ENCODE measurements at places on chromosomes 3 and 15.

GRCh38 chr15:67701669-67702068, 123.6 kb upstream of the SKOR1 start:
- DNase-seq: peak; percentile 3

DNA sequence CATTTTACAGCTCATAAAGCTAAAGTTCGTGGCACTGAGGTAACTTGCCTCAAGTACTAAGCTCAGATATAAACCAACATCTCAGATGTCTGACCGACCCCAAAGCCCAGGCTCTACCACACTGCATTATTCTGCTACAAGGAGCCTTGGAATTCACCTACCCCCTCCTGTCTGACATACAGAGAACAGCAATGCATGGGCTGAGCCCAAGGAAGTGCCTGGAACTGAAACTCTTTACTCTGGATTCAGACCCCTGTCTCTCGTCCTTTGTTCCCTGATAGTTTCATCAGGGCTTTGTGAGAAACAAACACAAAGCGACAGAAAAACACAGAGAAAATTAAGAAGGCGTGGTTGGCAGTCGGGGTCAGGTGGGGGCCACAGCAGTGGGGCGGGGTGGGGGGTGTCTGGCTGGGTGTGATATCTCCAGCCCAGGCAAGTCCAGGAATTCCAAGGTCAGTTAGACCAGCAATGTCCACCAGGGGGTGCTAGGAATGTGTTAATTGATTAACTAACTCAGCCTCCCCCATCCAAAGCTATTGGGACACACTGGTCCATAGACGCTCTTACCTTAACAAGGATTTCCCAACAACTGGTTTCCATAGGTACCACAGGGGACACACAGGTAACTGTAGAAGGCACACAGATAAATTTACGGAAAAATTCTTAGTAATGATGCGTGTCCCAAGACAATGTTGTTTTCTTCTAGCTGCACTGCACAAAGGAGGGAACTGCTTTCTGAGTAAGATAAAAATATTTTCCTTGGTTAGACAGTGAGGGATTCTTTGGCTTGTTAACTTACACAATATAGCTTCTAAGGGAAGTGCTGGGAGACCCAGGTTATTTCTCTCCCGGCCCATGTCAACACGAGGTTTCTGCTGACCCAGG, 18.8 kb upstream of the SSUH2 start:
- peak; percentile 23 for DNase-seq

DNA sequence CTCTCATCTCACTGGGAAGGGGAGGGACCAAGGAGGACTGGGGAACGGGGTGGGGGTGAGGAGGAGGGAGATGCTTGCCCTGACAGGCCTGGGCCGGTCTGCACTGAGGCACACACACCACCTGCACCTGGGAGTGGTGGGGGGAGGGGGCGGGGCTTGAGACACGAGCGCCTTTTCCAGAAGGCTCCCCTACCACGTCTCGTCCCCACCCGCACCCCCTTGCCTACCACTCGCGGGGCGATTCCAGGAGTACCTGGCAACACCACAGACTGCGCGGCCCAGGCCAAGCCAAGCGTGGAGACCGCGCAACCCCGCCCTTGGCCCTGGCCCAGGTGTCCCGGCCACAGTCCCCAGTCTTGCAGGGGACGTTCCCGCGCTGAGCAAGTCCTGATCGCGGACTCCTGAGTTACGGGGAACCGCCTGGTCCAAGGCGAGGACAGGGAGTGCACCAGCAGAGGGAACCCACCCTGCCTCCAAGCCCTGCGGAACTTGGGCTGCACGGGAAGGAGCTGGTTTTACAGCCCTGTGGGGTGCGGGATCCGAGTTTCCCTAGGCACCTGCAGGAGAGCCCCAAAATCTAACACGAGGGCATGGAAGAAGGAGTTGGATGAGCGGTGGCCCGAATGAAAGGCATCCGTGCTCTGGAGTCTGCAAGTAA, 68.1 kb upstream of the SH3GL3 start:
- DNase-seq: no peak

DNA sequence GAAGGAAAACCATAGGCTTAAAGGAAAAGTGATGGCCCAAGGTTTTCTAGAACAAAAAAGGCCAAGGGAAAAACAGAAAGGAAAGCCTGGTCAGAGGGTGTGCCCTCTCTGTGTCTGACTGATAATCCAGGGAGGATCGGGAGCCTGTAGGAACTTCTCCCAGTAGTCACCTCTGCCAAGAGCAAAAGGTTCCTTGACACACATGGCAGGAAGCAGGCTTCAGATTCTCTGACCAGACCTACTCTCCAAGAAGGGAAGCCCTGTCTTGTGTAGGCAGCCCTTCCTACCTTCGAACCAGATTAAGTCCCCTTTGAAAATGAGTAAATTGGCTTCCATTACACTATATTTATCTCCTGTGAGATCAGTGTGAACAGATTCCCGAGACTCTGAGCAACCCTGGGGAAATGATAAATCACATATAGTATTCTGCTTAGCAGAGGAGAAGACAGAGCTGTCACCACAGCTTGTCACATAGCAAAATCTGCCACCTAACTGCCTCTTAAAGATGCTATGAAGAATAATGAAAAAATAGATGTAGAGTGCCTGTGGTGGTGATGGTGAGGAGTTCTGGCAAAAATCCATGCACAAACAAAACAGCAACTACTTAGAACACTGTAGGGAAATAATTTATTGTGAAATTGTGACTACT, 38.8 kb downstream of the PARP14 start:
- no peak for DNase-seq

DNA sequence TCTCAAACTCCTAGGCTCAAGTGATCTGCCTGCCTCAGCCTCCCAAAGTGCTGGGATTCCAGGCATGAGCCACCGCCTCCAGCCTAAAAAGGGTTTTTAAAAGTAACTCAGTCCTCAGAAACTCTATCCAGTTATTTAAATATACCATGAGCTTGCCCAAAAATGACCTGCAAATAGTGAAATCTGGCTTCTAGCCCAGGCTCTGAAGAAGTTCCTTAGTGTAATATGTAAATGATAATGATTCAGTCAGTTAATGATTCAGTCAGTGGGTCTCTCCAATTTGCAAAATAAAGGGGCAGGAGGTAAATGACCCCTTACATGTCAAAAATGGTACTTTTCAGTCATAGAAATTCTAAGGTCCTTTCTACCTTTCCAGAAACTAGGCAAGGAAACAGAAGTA, 28.8 kb downstream of the LRRC2 start:
- no peak for DNase-seq

GRCh38 chr3:114093596-114093995, 37.1 kb downstream of the QTRT2 start:
- DNase-seq: peak; percentile 56

DNA sequence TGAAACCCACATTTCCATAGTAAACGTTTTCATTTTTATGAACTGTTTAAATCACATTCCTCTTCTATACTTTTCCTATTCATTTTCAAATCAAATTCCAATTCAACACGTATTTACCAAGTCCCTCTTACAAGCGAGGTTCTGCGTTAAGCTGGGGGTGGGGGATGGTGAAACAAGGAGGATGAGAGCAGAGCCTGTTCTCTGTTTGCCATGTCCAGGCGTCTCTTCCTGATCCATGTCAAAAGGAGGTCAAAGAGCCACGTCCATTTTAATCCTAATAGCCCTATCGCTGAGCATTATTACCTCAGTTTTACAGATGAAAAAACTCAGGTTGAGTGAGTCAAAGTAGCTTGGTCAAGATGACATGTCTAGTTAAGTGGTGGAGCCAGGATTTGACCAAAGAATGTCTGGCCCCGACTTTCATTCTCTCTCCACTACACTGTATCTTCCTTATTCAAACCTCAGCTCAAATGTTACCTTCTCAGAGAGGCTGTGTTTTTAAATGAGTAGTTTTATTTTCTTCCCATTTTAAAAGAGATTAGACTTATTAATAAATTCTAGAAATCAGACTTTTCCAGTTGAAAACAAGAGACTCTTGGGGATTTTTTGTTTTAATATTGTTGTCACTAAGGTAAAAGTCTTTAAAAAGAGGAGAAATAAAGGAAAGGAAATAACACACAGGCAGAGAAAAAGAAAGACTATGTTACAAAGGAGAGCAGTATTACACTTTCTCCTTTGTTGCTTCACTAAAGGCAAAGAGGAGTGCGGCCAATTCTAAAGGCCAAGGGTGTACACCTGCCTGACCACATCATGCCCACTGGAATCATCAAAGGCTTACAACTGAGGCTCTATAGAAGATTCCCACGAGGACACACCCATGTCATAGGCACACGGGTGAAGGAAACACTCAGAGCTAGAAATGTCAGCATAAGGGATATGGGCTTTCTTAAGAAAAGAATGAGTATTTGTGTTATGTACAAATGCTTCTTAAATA, 42.4 kb downstream of the MYO5A start:
- no peak for DNase-seq

DNA sequence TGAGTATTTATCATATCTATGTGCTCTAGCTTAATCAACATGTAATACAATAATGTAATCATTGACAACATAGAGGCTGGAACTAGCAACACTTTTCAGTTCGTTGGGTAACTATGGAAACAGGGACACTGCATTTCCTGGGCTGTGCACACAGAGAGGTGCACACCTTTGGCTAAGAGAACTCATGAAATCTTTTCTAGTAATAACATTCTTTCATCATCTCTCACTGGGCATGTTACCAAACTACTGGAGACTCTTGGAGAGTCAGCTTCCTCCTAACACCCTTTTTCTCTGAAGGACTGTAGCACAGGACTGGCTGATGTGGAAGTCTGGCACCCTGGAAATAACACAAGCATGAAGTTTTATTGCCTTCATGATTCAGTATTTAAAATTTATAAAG, 135.6 kb downstream of the KCNMB2 start:
- no peak for DNase-seq

DNA sequence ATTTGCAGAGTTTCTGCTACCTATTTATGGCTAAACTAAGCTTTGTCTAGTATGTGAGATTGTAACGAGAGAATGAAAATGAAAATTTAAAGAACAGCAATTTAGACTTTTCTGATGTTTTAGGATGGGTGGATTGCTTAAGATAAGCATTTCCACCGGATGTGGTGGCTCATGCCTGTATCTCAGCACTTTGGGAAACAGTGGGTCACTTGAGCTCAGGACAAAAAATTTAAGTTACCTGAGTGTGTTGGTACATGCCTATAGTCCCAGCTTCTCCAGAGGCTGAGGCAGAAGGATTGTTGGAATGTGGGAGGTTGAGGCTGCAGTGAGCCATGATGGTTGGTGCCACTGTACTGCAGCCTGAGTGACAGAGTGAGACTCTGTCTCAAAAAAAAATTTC, 3.3 kb downstream of the PPP4R2 start:
- DNase-seq: no peak

DNA sequence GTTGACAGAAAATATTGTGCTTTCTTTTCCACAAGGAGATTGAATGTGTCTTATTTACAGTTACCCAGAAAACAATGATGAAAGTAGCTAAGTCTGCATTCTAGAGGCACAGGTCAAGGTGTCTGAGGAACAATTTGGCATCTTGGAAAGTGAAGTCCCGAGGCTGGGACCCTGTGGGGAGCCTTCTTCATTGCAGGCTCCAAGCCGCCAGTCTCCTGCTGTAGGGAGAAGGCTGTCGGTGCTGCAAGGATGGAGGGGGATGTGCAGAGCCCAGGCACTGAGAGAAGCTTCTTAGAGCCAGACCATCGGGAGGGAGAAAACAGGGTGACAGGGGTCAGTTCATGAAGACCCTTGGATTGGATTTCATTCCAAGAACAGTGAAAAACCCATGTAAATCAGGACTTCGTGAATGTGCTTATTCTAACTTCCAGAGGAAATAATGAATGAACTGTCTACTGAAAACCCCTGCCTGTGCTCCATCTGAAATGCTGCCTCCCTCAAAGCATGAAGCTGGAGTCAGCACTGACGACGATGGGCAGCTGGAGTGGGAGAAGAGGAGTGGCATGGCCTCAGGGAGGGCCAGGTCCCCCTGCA, 25.2 kb upstream of the NSMCE3 start:
- no peak for DNase-seq

DNA sequence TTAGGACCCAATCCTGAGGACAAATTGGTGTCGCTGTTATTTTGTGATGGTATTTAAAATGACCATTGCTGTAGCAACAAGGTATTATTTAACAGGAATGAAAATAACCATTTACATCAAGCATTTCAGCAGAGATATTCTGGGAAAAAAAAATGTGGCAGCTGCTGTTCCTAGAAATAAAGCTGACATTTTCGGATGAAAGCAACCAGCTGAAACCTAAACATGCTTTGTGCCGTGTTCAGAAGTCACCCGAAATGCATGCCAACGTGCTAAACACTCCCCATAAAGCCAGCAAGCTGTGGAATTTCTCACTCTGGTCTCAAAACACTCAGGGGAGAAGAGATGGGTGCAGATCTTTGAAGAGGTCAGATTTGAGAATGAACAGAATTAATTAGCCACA, 31.5 kb upstream of the TAFA4 start:
- DNase-seq: no peak

- no peak for DNase-seq
These were observed 3.7 kb downstream of the SENP7 start for GRCh38 chr3:101509281-101509680.

DNA sequence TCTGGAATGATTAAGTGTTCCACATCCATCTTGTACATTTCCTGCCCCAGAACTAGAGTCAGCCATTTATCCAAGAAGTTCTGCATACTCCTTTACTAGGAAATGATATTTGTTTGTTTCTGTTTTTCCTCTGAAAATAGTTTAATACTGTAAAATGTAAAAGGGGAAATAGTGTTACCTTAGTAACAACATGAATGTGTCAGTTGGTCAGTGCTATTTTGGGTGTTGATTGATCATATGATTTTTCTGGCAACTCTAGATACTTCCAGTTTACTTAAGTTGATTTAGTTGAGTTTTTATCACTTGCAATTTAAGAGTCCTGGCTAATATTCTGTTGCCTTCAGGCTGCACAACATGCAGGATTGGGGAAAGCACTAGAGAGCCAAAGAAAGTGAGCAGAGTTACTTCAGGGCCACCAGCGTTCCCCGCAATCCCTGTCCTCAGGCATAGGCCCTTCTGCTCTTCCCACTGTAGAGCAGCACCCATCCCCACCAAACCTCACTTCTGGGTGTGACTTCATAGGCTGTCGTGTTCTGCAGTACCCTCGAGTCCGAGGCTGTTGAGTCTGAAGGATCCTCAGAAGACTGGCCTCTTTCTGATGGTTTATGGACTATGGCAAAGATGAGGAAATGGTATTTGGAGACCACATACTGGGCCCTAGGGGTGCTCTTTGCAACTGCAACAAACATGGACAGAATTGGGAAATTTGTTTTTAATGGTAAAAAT, 69.0 kb downstream of the CHD2 start:
- no peak for DNase-seq

- peak; percentile 45 for DNase-seq
These were observed 52.4 kb downstream of the SUCNR1 start for GRCh38 chr3:151925876-151926275.

GRCh38 chr3:107634099-107634489, 111.3 kb downstream of the BBX start:
- DNase-seq: no peak

GRCh38 chr3:113947372-113948014, at the start of gene ZDHHC23:
TSS of gene ZDHHC23 (plus strand) at chr3:113948013. CDS start at chr3:113948803, 790 bp downstream.
- no peak for DNase-seq

- DNase-seq: no peak
These were observed 3.6 kb downstream of the GNAT1 start for GRCh38 chr3:50194903-50195500.

- no peak for DNase-seq
These were observed 11.2 kb downstream of the ALDH1A3 start for GRCh38 chr15:100890850-100891249.

GRCh38 chr15:77418966-77419835, 703 bp downstream of the PEAK1 start:
- DNase-seq: no peak
